ENCODE measurements at places on chromosomes 7 and 10.
A peak's percentile ranks its signal among the peaks of the same experiment; 100 is the strongest.

GRCh38 chr7:17944720-17945119 lies 4.4 kb upstream of the SNX13 start:
- DNase-seq, result no peak

- no peak for DNase-seq
Observed at GRCh38 chr7:148791546-148791945, 92.5 kb downstream of the EZH2 start.

DNA sequence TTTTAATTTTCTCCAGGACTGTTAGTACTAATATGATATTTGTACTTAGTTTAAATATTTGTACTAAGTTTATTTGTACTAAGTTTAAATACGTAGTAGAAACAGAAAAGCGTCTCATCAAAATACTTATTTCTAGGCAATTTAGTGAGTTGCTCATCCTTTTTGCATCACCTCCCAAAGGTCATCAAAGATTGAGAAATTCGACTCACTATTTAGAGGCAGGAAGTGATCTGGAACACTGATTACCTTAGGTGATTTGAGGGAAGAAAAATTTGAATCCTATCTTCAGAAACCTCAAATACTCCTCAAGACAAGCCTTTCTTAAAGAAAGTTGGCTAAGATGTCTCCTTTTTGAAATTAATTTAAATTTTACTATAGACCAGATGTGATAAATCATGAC lies 14.5 kb downstream of the WNT16 start:
- DNase-seq, result no peak

DNA sequence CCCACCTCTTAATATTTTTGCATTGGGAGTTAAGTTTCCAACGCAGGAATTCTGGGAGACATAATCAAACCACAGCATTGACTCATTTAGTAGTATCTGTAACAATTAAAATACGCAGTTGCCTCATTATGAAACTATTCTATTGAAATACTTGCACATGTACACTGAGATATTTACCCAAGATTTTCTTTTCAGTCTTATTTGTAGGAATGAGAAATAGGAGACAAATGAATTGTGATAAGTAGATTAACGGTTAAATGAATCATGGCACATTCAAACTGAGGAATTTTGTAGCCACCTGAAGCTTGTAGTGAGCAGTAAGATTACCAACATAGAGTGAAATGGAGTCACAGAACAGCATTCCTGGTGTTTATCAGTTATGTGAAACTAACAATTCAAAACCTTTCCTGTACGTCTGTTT lies 18.1 kb downstream of the RP9 start:
- DNase-seq, result no peak

GRCh38 chr7:25643770-25644394 lies 415.6 kb upstream of the NPVF start:
- DNase-seq, result no peak

DNA sequence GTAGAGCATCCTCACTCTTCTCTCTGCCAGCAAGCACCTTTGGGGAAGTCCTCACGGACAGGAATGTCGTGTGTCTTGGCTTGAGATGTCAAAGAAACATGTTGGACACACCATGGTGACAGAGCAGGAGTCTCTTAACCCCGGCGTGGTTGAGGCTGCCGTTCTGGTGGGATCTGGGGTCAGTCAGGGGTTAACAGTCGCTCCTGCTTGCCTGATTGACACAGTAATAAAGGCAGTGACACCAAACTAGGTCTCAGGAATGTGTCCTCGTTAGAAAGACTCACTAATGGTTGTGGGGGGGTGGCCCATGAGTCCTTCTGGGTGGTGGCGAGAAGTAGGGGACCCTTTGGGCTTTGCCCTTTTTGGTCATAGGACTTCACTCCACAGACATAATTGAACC lies 69.0 kb downstream of the TCF7L2 start:
- no peak for DNase-seq

- no peak for DNase-seq
Observed at GRCh38 chr10:60718886-60719285, 59.4 kb upstream of the CDK1 start.

GRCh38 chr10:96089116-96089515 lies 41.0 kb upstream of the ZNF518A start:
- DNase-seq, result no peak

- DNase-seq, result no peak
Observed at GRCh38 chr7:151695951-151696541, 176.4 kb upstream of the RHEB start.

DNA sequence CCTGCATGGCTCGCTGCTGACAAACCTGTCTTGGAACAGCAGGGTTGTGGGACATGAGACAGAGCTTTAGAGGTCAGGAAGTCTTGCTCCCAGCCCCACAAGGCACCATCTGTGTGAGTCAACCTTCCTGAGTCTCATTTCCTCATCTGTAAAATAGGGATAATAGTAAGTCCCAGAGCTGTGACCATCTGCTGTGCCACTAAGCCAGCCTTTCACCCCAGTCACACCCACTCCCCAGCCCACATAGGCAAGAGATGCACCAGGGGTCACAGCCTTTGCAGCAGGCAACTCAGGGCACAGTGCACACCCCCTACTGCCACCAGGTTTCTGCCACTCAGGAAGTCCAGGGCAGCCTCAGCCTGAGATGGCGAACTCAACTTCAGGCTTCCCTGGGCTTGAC lies 29.4 kb upstream of the CDH23 start:
- DNase-seq, result no peak

- DNase-seq, result peak; percentile 74
Observed at GRCh38 chr10:86960003-86960862, 1.8 kb downstream of the SNCG start.

- DNase-seq, result no peak
Observed at GRCh38 chr10:98917828-98918227, 317.8 kb downstream of the HPSE2 start.

GRCh38 chr10:5958077-5958476 lies 19.3 kb downstream of the IL15RA start:
- no peak for DNase-seq

- DNase-seq, result peak; percentile 84
Observed at GRCh38 chr10:112519133-112519761, 72.2 kb downstream of the VTI1A start.

- DNase-seq, result peak; percentile 90
Observed at GRCh38 chr10:112389271-112389822, 15.4 kb downstream of the ACSL5 start.

DNA sequence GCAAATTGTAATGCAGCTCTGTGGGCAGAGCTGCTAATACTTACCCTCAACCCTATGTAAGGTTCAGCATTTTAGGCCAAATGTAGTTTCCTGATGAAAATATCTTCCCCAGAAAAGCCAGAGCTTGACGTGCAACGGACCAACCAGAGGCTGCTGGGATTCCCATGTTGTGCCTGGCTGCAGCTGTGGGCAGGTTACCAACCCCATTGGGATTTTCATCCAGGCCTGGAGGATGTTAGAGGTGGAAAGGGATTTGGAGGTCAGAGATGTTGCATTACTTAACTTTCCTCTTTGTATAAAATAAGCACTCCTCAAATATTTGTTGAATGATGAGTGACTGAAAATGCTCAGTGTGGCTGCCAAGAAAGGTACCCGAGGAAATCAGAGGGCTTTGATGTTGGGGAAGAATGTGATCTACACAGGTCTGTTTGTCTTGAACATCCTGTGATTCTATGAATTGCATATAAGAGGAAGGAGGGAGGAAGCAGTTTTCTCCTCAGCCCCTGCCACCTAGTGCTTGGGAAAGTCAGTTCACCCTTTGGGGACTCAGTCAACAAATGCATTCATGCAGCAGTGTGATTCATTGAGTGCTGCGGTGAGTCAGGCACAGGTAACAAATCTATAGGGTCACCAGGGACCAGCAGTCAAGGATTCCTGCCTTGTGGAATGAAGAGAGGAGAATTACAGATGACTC lies 487.2 kb downstream of the RPS24 start:
- DNase-seq, result no peak

GRCh38 chr10:65742906-65743305 lies 1182.9 kb upstream of the LRRTM3 start:
- no peak for DNase-seq

DNA sequence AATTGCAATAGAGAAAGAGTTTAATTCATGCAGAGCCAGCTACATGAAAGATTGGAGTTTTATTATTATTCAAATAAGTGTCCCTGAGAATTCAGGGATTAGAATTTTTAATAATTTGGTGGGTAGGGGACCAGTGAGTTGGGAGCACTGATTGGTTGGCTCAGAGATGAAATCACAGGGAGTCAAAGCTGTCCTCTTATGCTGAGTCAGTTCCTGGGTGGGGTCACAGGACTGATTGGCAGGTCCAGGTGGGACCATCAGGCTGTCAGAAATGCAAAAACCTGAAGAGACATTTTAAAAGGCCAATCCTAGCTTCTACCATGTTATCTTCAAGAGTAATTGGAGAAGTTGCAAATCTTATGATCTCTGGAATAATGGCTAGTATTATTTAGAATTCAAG lies 56.0 kb upstream of the KAT6B start:
- DNase-seq, result no peak

GRCh38 chr7:1403638-1404459 lies 55.4 kb downstream of the MICALL2 start:
- DNase-seq, result no peak

GRCh38 chr7:2431260-2431867 lies 28.0 kb downstream of the CHST12 start:
- peak; percentile 51 for DNase-seq

DNA sequence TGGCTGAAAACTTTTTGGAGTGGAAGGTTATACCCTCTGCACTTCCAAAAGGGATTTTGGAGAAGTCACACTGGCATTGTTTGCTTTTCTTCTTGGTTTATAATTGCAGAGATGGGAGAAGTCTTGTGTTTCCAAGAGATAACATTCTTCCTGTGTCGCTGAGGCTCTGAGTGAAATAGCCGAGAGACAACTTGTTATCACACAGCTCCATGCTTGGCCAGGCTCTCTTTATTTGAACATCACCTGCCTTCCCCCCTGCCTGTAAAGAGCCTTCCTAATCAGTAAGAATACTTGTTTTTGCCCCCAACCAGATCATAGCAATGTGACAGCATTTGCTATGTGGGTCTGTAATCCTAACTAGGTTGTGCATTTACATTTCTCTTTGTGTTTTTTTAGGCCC lies 270.7 kb downstream of the GALNT17 start:
- no peak for DNase-seq

DNA sequence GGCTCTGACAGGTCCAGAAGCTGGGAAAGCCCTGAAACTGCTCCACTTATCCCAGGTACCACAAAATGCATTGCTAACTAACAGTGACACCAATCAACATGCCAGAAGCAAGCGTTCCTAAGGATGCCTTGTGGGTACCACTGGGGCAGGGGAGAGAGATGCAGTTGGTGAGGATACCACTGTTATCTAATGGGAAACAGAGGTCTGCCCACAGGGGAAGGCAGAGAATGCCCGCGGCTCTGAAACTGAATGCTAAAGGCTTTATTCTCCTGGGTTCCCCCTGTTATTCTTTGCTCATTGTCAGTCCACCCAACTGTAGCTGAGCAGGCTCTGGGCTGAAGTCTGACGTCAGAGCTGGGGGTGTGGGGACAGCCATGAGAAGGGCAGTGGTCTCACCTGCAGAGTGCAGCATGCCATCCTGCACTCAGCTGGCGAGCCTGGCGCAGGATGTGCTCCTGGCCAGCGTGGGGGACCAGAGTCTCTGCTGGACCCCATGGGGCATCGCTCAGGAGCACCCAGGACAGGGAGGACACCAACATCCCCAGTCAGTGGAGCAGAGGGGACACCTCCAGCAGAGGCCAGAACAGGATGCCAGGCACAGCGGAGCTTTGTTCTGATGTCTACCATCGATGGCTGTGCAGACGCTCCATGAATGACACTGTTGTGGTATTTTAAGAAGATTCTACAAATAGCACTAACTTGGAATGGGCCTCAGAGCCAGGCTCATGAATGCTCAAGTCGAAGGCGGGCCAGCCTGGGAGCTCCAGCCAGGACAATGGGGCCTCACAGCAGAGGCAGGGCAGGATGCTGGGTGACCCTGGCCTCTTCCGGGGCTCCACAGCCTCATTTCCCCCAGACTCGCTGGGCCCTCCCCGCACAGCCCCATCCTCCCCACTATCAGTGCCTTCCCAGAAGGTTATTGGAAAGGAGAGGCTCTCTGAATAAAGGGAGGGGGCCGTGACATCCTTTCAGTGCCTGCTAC lies 95.8 kb downstream of the ARHGAP22 start:
- DNase-seq, result no peak

- DNase-seq, result no peak
Observed at GRCh38 chr10:92811986-92812385, 36.3 kb upstream of the EXOC6 start.

DNA sequence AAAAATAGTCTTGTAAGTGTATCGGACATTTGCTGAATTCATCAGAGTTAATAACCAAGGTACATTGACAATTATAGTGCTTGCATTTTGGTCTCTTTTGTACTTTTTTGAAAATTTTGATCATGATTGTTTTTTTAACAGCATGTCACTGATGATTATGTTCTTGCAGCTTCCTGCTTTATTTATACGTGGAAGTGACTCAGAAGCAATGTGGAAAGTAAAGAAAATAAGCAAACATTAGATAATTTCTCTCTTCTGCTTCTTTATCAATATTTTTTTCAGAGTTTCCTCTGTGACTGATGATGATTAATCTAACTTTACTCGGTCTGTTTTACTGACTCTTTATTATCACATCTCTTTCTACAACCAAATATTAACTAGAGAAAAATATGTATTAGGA lies 1351.9 kb downstream of the REEP3 start:
- DNase-seq, result no peak

DNA sequence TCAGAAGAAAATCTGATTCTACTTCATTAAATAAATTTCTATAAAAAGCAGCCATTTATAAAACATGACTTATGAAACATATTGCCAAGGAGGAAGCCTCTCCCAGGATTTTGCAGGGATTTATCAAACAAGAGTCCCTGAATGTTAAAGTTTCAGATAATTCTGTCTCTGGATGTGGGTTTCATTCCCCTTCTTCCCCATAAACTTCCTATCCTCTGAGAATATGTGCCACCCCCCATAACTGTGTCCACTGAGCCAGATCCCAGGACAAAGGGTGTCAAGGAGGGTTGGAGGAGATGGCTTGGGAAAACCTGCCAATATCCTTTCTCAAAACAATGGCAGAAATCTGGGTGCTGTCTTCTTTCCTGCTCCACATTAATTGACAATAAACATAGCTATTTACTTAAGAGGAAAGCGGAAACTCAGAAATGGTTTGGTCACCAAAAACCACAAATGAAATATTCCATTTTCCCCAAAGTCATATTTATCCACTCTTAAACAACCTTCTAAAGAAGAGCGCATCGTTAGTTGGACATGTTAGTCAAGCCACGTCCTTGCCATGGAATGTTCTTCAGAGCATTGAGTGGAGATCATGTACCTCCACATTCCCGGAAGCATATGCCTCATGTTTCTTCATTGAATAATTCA lies 54.3 kb upstream of the AKR1E2 start:
- no peak for DNase-seq

DNA sequence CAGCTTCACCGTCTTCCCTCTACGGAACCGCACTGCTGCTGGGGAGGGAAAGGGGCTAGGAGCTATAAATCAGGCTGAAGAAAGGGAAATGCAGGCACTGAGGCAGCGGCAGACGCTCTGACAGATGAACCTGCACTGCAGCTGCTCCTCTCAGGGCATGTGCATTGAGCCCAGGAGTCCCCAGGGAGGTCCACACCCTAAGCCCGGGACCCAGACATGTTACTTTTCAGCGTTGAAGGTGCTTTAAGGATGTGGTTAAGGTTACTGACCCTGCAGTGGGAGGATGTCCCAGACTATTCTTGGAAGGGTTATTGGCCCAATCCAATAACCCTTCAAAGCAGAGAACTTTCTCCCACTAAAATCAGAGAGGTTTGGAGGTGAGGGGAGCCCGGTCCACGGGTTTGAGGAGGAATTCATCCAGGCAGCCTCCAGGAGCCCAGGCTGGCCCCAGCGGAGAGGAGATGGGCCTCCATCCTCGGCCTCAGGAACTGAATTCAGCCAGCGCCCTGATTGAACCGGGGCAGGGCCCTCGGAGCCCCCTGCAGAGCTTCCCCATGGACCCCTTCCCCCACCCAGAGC lies 75.4 kb downstream of the ADARB2 start:
- DNase-seq, result no peak

GRCh38 chr7:11182736-11183135 lies 209.1 kb downstream of the PHF14 start:
- no peak for DNase-seq

All from activated CD4-positive, alpha-beta T cell treated with anti-CD3 and anti-CD28 coated beads, Interleukin-10, Interleukin-2, amounts not matched to agents 100 ng/mL and 50 ng/mL, durations not matched to agents 16 hours and 8 hours (primary cell).